ENCODE measurements at places on chromosomes 1 and 21.
A peak's percentile ranks its signal among the peaks of the same experiment; 100 is the strongest.

GRCh38 chr1:201596101-201596868 is 57.4 kb downstream of the NAV1 start:
- no peak for DNase-seq

- no peak for DNase-seq
Observed at GRCh38 chr21:24823247-24823646, 784.0 kb downstream of the MRPL39 start.

GRCh38 chr1:76843821-76844464 is 23.3 kb upstream of the ST6GALNAC5 start:
- DNase-seq, result no peak

- peak; percentile 92 for DNase-seq
Observed at GRCh38 chr1:36224537-36225282, 467 bp downstream of the THRAP3 start.

- no peak for DNase-seq
Observed at GRCh38 chr1:104574620-104575019, 824.9 kb downstream of the AMY1C start.

DNA sequence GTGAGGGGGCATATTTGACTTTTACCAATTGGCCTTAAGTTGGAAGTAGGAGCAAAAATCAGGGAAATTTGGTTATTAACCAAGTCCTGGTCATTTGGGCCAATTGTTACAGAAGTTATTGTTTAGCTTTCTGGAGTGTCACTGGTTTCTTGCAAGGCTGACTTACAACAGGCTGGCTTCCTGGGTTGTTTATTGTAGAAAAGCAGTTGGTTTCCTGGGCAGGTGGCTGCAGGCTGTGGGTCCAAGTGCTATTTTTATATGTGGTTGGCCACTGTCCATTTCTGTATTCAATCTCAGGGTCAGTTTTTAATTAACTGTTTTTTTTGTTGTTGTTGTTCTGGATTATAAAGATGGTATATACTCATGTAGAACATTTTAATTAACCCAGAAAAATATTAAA is 174.1 kb downstream of the KCNJ6 start:
- no peak for DNase-seq

DNA sequence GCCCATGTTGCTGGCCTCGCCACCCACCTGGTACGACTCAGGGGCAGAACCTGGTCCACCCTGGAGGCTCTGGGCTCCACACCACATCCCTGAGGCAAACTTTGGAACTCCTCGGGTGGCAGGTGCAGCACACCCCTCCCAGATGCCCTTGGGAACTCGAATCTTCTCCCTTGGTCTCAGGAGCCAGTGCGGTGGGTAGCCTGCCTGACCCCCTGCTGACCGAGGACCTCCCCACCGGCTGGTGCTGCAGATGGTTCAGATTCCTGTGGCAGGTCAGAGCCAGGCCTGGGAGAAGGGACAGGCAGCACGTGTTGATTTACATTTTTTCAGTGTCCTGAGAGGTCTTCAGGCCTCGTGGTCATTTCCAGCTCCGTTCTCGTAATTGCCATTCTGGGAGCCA is 6.3 kb upstream of the CFAP410 start:
- DNase-seq, result peak; percentile 18

DNA sequence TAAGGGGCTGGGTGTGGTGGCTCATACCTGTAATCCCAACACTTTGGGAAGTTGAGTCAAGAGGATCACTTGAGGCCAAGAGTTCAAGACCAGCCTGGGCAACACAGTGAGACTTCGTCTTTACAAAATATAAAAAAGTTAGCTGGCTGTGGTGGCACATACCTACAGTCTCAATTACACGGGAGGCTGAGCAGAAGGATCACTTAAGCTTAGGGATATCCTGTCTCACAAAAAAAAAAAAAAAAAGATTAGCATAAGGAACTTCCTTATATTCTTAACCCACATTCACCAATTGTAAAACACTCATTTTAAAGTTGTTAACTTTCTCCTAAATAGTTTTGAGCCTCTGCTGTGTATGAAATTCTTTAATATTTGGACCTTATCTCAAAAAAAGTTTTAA is 53.1 kb downstream of the ABCD3 start:
- DNase-seq, result no peak

DNA sequence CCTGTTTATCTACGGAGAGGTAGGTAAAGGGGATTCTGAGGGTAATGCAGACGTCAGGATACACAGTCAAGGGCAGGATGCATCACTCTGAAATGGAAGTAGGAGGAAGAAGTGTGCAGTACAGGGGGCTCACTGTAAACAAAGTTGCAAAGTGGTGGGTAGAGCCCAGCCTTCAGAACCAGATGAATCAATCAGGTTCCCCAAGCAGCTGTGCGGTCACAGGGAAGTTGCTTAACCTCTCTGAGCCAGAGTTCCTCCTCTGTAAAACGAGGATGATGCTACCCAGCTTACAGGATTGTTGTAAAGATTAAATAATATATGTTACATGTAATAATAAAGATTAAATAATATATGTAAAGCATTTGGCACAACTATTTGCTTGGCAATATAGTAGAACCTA is 13.5 kb upstream of the MYOM3 start:
- DNase-seq, result no peak

Measured in right cardiac atrium (tissue), 5 donors.